Left ventricle myocardium inferior (tissue), 1 donor: ENCODE measurements at places on chromosomes 3 and 15. TPM values are rescaled to one million over a fixed set of nuclear protein-coding genes. Genes with fewer than 3 reads are reported as not detected.
A peak's percentile ranks its signal among the peaks of the same experiment; 100 is the strongest.

Gene SKOR1
- total RNA-seq, result 0.22 TPM

Gene REC114
- total RNA-seq, result 1.4 TPM

Gene EXD1
- not detected for total RNA-seq

GRCh38 chr3:64555351-64555750 is 132.4 kb downstream of the ADAMTS9 start:
- no peaks in the 10 kb centered on the region for H3K27me3 ChIP-seq
- no peak for DNase-seq
- H3K36me3 ChIP-seq, result peaks cover 48% of the 10 kb centered on the region
- H3K27ac ChIP-seq, result no peak overlapping the region
- H3K4me1 ChIP-seq, result no peaks in the 10 kb centered on the region

DNA sequence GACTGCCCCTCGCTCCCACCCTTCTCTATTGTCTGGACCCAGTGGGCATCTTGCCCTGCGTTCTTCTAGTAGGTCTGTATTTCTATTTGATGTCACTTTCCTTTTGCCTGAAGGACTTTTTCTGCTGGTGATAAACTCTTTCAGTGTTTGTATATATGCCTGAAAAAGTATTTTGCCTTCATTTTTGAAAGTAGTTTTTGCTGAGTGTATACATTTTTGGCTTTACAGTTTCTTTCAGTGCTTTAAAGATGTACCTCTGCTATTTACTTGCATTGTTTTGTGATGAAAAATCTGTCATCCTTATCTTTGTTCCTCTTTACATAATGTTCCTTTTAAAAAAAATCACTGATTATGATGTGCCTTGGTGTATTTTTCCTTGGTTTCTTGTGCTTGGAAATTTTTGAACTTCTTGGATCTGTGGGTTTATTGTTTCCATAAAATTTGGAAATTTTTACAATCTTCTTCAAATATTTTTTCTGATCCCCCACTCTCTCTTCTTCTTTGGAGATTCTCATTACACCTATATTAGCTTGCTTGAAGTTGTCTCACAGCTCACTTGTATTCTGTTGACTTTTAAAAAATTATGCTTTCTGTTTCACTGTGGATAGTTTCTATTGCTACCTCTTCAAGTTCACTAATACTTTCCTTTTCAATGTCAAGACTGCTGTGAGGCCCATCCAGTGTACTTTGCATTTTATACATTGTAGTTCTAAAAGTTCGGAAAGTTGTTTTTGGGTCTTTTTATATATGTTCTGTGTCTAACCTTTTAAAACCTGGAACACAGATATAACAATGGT is 67.8 kb downstream of the RGMA start:
- no peak overlapping the region for H3K4me3 ChIP-seq
- no peaks in the 10 kb centered on the region for H3K27me3 ChIP-seq
- peaks cover 99% of the 10 kb centered on the region for H3K36me3 ChIP-seq
- H3K4me1 ChIP-seq, result peaks cover 37% of the 10 kb centered on the region
- DNase-seq, result no peak

DNA sequence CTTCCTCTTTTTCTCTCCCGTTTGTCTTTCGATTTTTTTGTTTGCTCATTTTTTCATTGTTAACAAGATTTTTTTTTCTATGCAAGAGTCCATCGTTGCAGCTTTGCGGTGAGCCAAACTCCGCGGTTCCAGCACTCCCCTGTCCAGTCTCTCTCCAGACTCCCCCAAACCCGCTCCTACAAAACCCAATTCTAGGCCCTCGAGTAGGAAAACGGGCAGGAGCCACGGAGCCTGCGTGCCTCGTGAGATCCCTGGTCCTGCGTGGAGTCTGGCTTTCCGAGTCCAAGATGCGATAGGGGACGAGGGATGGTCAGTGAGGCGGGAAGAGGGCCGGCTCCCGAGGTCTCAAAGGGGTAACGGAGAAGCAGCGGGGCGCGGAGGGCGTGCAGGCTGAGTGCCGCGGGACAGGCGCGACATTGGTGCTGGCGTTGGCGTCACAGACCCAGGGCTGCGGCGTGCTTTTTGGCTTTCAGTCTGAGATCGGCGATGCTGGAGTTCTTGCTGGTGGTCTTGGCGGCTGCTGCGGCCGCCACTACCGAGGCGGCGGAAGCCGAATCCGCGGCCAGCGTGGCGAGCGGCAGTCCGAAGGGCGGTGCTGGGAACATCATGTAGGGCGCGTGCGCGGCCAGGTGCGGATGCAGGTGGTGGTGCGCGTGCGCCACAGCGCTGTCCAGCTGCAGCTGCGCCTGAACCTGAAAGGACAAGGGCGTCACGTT is 8.5 kb downstream of the SHOX2 start:
- no peak for DNase-seq
- H3K27me3 ChIP-seq, result peaks cover 100% of the 10 kb centered on the region
- H3K4me3 ChIP-seq, result peak overlapping the region; percentile 64
- H3K4me1 ChIP-seq, result peaks cover 18% of the 10 kb centered on the region
- no peaks in the 10 kb centered on the region for H3K36me3 ChIP-seq

GRCh38 chr3:57696801-57697321 is 4.0 kb upstream of the DENND6A start:
- no peaks in the 10 kb centered on the region for H3K36me3 ChIP-seq
- no peaks in the 10 kb centered on the region for H3K27me3 ChIP-seq
- no peak for DNase-seq
- peaks cover 9% of the 10 kb centered on the region for H3K4me1 ChIP-seq

DNA sequence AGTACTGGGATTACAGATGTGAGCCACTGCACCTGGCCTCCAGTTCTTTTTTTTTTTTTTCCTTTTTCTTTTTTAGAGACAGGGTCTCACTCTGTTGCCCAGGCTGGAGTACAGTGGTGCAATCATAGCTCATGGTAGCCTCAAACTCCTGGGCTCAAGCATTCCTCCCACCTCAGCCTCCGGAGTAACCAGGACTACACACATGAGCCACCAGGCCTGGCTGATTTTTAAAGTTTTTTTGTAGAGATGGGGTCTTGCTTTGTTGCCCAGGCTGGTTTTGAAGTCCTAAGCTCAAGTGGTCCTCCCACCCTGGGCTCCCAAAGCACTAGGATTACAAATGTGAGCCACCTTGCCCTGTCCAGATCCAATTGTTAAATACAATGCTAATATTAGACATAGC is 13.6 kb upstream of the ULK3 start:
- peak overlapping the region; percentile 44 for H3K27ac ChIP-seq
- no peaks in the 10 kb centered on the region for H3K27me3 ChIP-seq
- peaks cover 28% of the 10 kb centered on the region for H3K36me3 ChIP-seq
- DNase-seq, result no peak
- H3K4me3 ChIP-seq, result no peak overlapping the region
- H3K4me1 ChIP-seq, result peaks cover 52% of the 10 kb centered on the region

- no peaks in the 10 kb centered on the region for H3K27me3 ChIP-seq
- peaks cover 3% of the 10 kb centered on the region for H3K4me1 ChIP-seq
- DNase-seq, result no peak
- H3K27ac ChIP-seq, result no peak overlapping the region
- H3K4me3 ChIP-seq, result no peak overlapping the region
- H3K36me3 ChIP-seq, result no peaks in the 10 kb centered on the region
These were observed 123.8 kb downstream of the B3GALNT1 start for GRCh38 chr3:160981217-160981938.
